Activated CD4-positive, alpha-beta T cell treated with anti-CD3 and anti-CD28 coated beads, Interleukin-2, Interleukin-4, amounts not matched to agents 100 ng/mL and 50 ng/mL, durations not matched to agents 16 hours and 8 hours (primary cell): ENCODE measurements at places on chromosomes 13 and 19.

GRCh38 chr19:35417713-35418534 is 30.1 kb upstream of the FFAR2 start:
- no peak for DNase-seq

- DNase-seq: no peak
Observed at GRCh38 chr19:13640611-13641010, 123.7 kb upstream of the MRI1 start.

DNA sequence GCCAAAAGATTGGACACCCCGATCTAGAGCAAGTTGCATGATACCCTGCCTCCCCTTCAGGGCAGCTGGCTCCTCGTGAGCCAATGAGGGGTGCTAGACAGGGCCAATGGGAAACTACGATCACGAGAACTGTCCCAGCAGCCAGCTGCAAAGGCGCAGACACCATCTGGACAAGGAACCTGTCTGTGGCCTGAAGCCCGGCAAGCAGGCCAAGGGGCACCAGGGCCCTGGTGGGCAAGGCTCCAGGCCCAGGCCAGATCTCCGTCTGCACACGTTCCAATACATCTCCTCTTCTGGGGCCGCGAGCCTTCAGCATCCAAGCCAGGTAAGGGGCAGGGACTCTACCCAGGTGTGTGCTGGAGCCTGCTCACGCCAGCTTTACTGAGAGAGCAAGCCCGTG is 20.2 kb downstream of the MED26 start:
- no peak for DNase-seq

- no peak for DNase-seq
Observed at GRCh38 chr19:3548606-3549005, 8.8 kb downstream of the MFSD12 start.

GRCh38 chr13:112179995-112180394 is 113.0 kb downstream of the SOX1 start:
- DNase-seq: no peak

DNA sequence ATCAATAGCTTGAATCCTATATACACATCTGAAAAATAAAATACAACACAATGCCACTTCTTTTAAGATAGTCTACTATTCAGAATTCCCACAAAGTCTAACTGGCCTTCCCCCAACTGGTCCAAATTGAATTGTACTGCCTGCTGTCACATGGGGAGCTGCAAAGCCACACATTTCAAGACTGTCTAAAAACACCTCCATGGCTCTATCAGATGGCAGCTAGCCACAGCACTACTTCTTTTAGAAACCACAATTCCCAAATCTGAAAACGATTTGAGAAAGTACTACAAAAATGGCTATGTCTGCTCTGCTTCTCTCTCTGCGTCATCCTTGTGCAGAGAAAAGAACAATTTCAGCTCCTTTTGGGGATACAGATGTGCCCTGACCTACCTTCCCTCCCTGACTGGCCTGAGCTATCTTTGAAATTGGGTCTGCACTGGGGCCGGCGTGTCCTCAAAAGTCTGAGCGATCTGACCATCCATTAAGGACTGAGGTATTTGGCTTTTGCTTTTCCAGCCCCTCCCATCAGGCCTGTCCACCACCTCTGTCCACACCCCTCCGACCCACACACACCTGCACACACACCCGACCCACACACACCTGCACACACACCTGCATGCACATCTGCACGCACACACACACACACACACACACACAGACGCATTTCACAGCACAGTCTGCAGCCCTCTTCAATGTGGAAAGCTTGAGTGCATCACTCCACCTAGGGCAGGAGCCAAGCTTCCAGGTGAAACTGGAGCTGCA is 68.6 kb upstream of the IPO5 start:
- no peak for DNase-seq

DNA sequence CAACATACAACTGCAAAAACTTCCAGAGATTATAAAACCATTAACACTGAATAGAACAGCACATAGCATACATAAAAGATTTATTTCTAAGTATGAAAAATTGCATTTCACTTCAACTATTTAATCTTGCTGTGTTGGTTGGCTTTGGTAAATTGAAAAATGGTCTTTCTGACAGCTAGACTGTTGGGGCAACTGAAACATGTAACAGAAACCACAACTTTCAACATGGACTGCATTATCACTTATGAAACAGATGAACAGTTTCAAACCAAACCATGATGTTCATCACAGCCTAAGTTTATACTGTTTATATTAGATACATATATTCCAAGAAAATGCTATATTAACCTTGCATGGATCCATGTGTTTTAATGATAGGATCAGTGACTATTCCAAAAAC is 324.1 kb upstream of the PCDH9 start:
- DNase-seq: no peak

- no peak for DNase-seq
Observed at GRCh38 chr13:111339366-111340143, 19.1 kb downstream of the TEX29 start.

DNA sequence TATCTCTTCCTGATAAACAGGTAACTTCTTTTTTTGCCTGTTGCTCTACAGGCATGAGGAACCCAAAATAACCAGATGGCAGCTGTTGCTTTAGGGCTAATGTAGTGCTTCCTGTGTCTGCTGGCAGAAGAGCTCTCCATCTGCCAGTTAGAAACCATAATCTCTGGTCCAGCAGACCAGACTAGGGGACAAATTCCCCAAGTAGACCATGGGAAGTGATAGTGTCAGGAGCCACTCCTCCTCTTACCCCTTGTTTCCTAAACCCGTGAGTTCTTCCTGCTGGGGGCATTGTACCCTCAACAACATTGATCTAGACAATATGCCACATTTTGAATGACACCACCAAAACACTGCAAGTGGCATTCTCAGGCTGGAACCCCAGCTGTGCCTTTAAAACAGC is 135.9 kb downstream of the DLEU7 start:
- no peak for DNase-seq

DNA sequence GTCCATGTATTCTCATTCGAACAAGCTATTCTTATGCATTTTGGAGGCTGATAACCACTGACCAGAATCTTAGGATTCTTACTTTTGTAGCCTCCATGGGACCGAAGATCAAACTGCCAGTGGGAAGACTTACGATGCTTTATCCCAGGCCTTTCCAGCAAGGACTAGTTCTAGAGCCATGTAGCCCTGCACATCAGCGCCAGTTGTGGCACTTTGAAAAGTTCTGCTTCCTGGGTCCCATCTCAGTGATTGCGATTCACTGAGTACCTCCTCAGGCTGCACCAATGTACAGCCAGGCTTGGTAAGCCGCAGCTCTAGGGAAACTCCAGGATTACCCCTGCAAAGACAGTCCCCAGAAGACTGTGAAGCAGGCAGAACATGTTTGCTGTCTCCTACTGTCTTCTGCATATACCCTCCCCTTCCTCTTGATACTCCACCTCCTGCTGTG is 18.9 kb upstream of the ENOX1 start:
- DNase-seq: no peak

DNA sequence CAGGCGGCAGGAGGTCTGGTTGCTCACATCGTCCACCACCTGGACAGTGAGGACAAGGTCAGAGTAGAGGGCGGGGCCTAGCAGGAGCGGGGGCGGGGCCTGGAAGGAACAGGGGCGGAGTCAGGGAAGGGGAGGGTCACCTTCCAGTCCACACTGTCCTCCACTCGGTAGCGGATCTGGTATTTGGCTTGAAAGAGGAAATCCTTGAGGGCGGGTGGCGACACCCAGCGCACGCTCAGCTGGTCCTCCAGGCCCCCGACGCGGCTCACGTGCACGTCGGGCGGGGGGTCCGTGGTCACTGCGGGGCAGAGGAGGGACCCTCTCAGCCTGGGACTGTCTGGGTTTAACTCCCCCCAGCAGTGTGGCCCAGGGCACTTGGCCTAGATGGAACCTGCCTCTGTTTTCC is 8.2 kb downstream of the REX1BD start:
- no peak for DNase-seq

DNA sequence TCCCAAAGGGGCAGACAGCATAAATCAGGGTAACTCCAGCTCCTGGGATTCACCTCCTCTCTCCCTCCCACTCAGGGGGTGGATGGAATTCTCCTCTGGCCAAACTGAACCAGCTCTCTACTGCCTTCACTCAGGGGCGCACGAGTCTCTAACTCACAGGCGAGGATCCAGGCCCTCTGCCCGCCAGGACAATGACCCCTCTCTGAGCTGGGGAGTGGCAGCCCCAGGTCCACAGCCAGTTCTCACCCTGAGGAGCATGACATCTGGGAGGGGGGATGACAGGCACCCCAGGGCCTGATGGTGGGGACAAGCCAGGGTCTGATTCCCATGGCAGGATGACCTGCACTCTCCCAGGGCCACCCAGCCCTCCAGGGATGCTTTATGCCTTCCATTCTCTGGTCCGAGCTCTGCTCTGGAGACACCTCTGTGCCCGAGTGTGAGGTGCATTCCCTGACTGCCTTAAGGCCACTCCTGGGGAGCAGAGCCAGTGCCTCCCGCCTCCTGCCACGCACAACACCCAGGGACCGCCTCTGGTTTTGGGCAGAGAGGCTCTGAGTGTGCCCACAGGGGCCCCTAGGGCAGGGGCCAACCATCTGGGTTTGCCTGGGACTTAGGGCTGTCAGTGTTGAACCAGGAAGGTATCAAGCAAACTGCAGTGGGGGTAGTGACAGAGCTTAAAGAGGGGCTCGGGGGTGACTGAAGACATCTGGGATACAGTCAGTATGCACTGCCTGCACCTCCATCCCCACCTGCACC is 66.2 kb downstream of the GNG7 start:
- DNase-seq: no peak
